ENCODE measurements at places on chromosomes 7 and 10. TPM values are rescaled to one million over a fixed set of nuclear protein-coding genes. Genes with fewer than 3 reads are reported as not detected.

DNA sequence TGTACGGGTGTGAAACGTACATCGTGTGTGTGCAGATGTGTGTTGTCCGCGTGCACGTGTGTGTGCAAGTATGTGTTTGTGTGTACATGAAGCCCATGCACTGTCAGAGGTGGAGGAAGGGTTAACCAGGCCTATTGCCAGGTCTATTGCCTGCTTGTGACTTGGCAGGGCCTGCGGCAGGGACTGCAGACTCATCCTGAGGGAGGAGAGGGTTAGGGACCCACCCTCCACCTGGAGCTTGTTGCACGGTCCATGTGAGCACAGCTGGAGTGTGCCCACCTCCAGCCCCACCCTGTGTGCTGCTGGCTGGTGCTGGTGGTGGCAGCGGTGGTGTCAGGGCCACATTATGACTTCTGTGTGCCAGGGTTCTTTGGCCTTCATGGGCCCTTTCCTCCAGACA is 7.1 kb upstream of the AQP1 start:
- DNase-seq, result no peak

PTTG1IP2 gene
- not detected for total RNA-seq

- no peak for DNase-seq
Observed at GRCh38 chr10:133056001-133056400, 31.7 kb upstream of the ADGRA1 start.

DNA sequence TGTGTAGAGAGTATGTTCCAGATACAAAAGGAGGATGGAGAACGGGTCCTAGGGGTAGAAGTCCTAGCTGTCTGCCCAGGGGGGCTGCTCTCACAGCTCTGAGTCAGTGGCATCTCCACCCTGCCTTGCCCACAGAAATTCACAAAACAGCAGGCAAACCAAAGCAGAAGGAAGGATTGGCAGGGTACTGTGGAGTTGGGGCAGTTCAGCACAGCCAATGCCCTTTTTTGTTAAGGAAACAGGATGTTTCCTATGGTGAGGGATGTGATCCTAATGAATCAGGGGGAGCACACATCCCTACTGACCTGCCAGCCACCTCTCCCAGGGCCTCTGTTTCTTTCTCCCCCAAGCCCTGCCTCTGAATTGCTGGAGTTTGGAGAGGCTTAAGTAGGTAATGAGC is 457.6 kb downstream of the PLXNA4 start:
- no peak for DNase-seq

POM121 gene
- total RNA-seq, result 70.2 TPM

DNA sequence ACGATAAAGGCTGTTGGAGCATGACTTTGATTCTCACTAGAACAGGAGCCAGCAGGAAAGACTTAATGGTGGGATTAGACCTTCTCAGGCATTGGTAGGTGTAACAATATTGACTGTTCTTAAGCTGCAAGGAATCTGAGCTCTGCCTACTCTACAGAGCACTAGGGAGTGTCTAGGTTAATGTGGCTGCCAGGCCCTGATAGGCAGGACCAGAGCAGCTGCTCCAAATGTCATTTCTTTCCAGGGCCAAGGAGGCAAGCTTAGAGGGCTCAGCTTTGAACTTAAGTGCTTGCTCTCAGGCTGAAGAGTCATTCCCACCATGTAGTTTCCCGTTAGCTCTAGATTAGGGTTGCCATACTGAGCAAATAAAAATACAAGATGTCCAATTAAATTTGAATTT is 96.8 kb downstream of the RAB18 start:
- DNase-seq, result no peak

DNA sequence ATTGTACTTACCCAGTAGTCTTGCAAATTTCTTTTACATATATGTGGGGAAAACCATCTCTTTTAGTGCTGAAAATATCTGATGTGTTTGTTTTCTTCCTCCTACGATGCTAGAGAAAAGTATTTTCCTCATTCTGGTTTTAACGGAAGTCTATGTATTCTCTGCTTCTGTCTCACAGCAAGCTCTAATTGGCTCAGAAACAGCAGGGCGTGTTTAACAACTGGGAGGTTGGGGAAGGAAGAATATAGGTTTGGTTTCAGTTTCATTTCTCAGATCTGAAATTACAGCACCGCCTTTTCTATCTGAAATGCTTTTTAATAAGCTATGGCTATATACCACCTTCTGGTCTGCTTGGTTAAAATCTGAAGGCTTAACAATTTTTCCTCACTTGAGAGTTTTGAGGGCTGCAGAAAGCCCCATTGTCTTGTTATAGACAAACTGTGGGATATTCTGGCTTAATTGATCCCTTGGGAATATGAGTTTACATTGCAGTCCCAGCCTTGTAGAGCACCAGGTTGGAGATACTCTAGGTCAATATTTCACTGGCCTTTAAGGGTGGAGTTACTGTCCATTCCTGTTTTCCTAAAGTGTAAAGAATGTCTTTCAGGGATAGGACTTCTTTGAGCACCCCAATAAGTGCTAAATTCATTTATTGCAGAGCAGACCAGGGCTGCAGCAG is at the start of gene SAMD9:
Gene SAMD9, minus strand, starts transcription at position 128 of the 679 bp plus-strand sequence. CDS start 11,882 bp downstream, outside the sequence.
- peak; percentile 90 for DNase-seq

KCNH2 gene
- total RNA-seq, result 0.36 TPM
